NCI-H1930 (cell line): ENCODE measurements at places on chromosomes 6 and 20.

- DNase-seq, result no peak
These were observed 17.8 kb upstream of the ALDH8A1 start for GRCh38 chr6:134967711-134968110.

- peak; percentile 58 for DNase-seq
These were observed 43.1 kb downstream of the POPDC3 start for GRCh38 chr6:105136431-105137350.

DNA sequence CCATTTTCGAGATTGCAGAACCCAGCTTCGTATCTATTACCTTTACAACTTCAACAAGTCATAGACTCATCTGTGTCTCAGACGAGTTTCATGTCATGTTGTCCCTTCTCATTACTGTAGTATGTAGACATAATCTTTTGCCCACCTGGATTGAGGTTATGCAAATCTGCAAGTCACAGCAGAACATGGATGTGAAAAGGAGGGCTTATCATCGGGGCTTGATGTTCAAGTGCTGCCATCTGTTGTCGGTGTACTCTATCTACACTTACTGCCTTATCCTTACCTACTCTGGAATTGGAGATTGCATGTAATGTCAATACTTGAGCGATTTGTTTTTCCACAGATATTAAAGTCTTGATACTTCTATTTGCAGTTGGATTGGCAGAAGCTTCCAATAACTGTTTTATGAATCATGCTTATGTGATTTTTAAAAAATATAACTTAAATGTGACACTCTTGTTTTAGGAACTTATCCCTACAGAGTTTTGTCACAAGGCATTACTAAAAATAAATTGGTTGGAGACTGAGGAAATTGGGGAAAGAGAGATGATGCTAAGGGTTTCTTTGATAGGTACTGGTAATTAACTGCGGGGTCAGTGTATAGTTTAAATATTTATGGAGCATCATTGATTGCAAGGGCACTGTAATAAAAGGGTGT is 3.0 kb upstream of the GOPC start:
- DNase-seq, result peak; percentile 37

DNA sequence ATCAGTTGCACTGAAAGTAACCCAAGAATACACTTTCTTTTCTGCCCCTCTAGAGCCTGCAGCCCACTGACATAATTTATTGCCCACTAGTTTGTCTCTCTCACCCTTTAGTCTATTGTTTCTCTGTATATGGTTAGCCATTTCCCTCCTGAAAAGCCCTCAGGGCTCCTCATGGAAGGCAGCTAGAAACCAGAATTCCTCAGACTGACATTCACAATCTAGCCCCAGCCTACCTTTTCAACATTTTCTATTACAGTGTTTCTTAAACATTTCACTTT is 21.4 kb upstream of the PAQR8 start:
- DNase-seq, result no peak

- no peak for DNase-seq
These were observed 32.7 kb upstream of the SAMHD1 start for GRCh38 chr20:36984257-36984638.

GRCh38 chr6:140909625-140910024 is 1223.1 kb upstream of the GJE1 start:
- no peak for DNase-seq

- no peak for DNase-seq
These were observed 41.1 kb upstream of the RFPL4B start for GRCh38 chr6:112305795-112306564.
